ENCODE measurements at places on chromosomes 3 and 15.

DNA sequence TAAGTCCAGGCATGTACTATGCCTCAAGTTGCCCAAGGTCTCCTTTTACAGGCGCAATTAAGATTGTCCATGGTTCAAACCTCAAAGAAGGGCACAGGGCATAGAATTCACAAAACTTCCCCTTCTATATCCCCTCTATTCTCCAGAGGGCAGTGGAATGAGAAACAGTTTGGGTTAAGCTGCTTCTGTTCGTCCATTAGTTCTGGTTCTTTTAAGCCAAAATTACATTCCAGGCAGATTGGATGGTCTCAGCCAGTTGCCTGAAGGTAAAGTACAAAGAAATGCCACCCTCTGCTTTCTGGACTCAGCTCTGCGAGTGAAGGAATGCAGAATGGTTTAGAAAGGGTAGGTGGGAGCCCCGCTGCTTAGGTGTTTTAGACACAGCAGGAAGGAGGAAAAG lies 200.7 kb downstream of the GREM1 start:
- no peak for DNase-seq

GRCh38 chr15:80736560-80736959 lies 41.5 kb downstream of the ABHD17C start:
- no peak for DNase-seq

- no peak for DNase-seq
Observed at GRCh38 chr15:74725225-74725774, at the start of gene CYP1A1. Gene CYP1A1, minus strand, starts transcription at chr15:74725528. Its CDS starts 2,431 bp downstream, at chr15:74723097.

DNA sequence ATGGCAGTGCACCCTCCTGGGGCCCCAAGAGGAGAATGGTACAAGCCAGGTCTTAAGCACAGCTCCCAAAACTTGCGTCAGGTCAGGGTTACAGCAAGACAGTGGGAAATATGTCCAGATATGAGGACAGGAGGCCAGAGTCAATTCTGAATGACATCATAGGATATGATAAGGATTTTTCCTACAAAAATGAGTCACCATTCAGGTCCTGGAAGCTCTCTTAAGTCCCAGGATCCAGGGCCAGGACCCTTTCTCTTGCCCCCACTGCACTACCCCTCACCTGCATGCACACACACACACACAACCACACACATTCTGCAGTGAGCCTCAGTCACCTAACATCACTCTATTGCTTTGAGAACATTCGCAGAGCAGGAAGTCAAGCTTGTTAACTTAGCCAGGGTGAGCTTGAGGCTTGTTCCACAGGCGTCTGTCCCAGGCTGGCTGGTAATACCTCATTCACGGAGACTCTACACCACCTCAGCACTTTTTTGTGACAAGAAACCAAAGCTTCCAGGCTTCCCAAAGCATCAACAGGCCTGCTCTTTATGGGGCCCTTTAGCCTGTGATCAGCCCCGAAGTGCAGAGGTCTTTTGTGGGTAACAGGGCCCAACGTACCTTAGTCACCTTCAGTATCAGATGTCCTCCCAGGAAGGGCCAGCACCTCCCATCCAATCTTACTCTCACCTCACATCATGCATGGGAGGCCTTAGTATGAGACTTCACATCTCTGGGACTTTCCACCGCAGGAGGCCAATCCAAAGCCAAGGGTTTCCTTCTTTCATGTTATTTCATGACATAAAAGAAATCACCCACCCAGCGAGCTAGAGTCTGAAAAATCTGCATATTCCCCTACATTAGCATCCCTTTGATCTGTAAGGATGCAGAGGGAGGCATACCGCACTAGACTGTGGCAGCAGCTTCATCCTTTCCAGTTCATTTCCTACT lies 74.0 kb upstream of the LIPC start:
- no peak for DNase-seq

DNA sequence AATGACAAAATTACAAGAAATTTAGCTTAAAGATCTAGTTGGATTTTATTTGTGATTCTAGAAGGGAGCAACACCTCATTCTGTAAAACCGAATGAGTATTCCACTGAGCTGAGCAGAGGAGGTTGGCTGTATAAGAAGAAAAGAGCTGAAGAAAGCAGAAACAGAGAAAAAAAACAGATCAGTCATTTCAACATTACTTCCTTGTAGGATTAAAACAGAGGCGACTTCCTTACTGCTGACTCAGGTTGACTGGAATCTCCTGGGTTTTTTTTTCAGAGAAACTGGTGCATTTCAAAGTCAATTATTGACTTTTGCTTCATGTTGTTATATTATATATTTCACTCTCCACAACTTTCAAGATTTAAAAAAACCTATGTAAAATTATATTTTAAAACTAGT lies 368.1 kb upstream of the UBE2E2 start:
- DNase-seq: no peak

DNA sequence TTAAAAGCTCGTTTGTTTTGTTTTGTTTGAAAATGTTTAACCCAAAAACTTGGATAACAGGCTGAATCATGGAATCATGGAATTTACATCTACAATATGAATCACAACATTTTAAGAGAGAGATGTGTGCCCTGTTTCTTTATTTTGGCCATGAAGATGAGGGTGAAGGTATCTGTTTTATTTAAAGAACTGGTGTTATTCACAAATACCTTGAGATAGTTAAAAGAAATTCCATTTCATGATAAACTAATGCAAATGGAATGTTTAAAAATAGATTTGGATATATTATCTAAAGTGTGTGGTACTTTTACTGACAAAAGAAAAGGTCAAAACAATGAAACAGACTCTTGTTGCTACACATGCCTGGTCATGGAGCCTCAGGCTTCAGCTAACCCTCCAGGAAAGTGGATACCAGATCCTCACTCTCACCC lies 486.0 kb upstream of the CFAP20DC start:
- DNase-seq: no peak

DNA sequence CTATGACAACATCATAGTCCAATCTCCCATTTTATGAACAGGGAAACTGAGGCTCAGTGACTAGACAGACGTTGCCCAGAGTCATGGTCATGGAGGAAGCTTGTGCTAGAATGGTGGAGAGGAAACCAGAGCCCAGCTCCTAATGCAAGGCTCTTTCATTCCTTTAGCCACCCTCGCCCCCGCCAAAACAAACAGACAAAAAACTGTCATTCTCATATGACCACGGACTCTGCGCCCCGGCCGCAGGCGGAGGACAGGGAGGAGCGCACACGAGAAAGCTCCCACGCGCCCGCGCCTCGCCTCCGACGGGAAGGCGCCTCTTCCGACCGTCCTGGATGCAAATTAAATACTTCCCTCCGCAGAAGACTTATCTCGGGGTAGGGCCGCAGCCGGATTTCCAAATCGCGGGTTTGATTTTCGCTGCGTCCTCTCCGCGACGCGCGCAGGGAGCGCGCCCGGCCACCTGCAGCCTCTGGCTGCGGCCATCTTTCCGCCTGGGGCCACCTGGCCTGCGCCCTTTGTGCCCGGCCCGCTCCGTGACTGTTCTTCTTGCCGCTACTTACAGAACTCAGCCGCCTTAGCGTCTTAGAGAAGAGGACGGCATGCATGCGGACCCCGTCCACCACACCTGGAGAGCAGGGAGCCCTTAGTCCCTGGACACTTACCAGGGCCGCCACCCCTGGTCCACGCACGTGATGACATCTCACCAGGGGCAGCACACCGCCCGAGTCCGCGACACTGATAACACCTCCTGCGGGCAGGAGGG lies 670 bp upstream of the ATP13A3 start:
- no peak for DNase-seq

GRCh38 chr15:66862111-66862939 lies 160.3 kb downstream of the SMAD6 start:
- DNase-seq: no peak

DNA sequence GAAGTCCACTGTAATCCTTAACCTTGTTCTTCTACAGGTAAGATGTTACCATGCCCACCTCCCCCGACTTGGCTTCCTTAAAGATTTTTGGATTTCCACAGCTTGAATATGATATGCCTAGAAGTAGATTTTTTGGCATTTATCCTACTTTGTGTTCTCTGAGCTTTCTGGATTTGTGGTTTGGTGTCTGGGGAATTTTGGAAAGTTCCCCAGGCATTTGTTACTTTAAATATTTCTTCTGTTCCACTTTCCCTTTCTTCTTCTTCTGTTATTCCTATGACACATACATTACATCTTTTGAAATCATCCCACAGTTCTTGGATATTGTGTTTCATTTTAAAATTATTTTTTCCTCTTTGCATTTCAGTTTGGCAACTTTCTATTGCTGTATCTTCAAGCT lies 122.1 kb upstream of the TMEM108 start:
- DNase-seq: no peak

GRCh38 chr3:148202386-148202785 lies 495.3 kb upstream of the AGTR1 start:
- no peak for DNase-seq

- DNase-seq: no peak
Observed at GRCh38 chr15:36761132-36761847, 181.9 kb downstream of the CDIN1 start.

GRCh38 chr3:191280111-191280510 lies 49.1 kb upstream of the CCDC50 start:
- no peak for DNase-seq

GRCh38 chr3:193563426-193563825 lies 8.7 kb upstream of the ATP13A4 start:
- no peak for DNase-seq

GRCh38 chr3:32180141-32180784 lies 58.2 kb upstream of the CMTM8 start:
- DNase-seq: no peak

- DNase-seq: no peak
Observed at GRCh38 chr3:181956122-181956521, 244.4 kb downstream of the SOX2 start.

DNA sequence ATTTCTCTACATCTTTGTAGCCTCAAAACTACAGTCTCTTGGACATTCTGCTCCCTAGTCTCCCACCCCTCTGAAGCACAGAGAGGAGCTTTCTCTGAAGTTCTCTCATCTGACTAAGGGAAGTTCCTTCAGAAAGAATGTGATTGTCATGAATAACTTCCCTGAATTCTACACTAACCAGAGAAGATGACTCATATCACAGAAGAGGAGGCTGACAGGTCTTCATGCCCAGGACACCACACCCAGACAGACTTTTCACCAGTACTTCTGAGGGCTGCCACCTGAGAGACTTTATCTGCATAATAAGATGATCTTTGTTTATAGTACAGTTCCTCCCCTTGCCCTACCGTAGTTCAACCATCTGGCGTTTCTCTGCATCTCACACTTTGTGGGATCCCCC lies 52.8 kb downstream of the CDIN1 start:
- DNase-seq: peak; percentile 51

DNA sequence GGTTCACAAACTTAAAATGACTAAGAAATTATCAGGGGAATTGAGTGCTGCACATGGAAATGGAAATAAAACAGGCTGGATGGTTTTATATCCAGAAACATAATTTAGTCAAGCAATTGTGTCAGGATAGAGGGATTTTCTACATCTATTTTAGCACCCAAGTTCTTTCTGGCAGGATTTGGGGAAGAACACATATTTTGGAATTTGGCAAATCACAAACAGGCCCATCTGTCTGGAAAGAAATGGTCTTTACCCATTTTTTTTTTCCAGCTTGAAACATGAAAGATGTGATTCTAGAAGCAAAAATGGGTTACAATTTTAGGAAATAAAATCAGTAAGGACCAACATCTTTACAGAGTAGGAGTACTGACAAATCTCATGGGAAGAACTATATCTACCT lies 14.4 kb upstream of the UNC13C start:
- no peak for DNase-seq

DNA sequence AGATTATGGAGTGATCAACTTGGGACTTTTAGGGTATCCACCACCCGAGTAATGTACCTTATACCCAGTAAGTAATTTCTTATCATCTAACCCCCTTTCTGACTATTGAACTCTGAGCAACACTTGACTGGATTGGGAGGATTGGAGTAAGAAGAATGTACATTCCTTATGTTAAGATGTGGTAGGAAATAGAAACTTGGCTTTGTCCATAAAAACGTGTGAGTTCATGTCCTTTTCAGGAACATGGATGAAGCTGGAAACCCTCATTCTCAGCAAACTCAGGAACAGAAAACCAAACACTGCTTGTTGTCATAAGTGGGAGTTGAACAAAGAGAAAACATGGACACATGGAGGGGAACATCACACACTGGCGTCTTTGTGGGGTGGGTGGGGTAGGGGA lies 112.3 kb downstream of the PTPRG start:
- no peak for DNase-seq

- no peak for DNase-seq
Observed at GRCh38 chr3:136120373-136121348, 75.5 kb downstream of the MSL2 start.

DNA sequence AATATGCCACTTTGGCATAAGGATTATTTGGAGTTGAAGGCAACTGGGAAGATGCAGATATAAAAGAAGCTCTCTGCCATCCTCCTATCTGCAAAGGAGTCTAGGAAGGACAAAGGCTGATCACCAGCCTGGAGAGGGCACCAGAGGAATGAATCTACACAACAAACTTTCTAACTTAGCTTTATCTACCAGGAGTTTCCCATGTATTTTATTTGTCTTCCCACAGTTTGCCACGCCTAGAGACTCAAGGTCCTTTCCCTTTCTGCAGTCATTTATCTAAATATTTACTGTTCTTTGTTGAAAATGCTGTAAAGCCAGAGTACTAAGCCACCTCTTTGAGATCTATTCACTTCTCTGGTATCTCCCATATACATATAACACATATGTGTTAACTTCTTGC lies 32.2 kb downstream of the GPR176 start:
- peak; percentile 20 for DNase-seq

DNA sequence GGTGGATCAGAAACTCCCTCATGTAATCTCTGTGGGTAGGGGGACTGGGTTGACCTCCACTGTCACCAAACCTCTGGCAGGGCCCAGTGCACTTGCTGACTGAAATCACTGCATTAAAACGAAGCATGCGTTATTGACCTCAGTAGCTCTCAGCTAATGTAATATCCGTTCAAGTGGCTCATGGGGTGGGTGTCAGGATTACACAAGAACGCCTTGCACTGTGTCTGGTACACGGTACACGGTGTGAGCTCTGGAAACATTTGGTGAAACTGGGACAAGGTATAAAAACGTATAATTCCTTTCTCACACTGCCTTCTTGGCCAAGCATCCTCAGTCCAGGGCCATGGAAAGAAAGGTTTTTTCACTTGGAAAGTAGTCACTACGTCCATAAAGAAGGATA lies 11.9 kb downstream of the LRTM1 start:
- no peak for DNase-seq

DNA sequence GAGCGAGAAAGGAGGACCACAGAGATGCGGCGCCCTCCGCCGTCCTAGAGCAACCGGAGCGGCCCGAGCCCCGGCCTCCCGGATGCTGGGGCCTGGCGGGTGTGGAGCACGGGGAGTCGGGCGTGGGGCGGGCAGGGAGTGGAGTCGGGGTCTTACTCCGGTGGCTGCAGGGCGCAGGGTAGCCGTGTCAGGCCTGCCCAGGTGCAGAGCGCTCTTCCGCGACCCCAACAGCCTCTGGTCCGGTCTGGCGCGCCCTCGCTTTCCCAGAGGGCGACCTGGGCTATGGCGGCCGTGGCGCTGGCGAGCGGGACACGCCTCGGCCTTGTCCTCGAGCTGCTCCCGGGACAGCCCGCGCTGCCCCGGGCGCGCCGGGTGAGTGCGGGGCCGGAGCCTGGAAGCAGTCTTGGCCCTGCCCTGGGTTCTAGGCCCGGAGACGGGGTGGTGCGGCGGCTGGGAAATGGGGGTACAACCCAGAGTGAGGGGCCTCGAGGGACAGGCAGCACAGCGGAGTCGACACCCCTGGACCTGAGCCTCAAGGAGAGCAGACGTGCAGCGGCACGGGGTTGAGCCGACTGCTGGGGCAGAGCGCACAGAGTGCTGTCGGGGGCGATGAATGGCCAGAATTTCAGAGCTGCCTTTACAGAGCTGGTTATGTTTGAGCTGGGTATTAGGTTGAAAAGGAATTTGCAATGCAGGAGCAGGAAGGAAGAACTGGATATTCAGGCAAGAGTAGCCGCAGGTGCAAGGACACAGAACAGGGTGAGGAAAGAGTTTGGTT lies at the start of gene ZNF662:
Gene ZNF662, plus strand, starts transcription at position 73 of the 778 bp plus-strand sequence. CDS start 1,973 bp downstream, outside the sequence.
- no peak for DNase-seq

- DNase-seq: peak; percentile 98
Observed at GRCh38 chr3:112676659-112677234, 35.8 kb upstream of the CCDC80 start.

Measured in epithelial cell of prostate (primary cell).